ENCODE measurements at places on chromosomes 7 and 10.

DNA sequence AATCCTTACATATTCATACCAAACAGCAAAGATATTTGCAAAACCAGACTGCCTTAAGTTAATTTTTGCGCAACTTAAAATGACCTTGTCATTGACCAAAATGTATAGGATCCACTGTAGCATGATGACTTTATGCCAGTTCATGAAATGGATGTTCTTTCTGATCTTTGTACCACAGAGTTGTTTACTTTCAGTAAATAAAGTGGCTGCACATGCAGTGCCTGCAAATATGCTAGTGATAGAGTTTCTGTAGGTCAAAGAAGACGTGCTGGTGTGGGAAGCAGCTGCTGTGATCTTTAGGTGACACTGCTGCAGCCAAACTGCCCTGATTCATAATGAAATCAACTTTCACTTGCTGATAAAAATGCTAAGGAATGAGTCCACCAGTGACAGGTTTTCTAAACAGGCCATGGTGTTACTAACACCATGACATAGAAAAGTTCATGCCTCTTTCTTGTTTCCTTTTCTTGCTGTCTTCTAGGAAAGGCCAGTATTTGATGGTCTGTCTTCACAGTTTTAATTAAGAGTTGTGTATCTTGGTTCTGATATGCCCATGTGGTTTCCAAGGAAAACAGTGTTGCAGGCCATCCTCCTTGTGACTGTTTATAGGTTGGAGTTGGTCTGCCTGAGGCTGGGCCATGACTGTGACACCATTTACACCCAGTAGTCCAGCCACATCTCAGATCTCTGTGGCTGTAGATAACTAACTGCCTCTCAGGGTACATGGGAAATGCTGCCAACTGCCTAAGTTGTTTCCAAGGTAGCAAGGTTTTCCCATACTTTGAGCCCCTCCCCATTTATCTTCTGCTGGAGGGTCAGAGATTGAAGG is 62.5 kb downstream of the INSYN2A start:
- no peak for ATAC-seq

DNA sequence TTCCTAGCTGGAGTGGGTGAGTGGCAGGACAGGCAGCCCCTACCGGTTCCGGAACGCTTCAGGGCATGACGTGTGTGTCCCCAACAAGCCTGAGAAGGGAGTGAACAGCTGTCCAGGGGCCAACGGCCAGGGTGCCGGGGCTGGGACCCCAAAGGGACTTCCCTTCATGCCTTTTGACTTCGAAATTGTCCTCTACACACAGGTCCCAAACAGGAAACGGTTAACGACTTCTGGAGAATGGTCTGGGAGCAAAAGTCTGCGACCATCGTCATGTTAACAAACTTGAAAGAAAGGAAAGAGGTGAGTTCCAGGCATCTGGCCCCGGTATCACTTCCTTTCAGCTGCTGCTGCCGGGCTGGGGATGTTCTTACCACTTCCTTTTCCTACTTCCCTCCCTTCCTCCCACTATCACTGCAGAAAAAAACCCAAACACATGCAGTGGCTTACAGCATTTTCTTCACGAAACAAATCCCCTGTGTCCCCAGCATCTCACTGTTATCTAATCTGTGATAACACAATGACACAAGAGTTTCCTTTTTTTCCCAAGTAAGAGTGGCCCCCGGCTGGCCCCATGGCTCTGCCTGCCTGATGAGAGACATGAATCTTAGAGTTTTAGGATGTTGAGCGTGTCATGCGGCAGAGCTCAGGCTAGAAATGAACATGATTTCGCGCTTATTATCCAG is 63.2 kb downstream of the MKI67 start:
- ATAC-seq = peak; percentile 58

- peak; percentile 21 for ATAC-seq
These were observed 32.7 kb downstream of the CALML5 start for GRCh38 chr10:5466451-5467206.

DNA sequence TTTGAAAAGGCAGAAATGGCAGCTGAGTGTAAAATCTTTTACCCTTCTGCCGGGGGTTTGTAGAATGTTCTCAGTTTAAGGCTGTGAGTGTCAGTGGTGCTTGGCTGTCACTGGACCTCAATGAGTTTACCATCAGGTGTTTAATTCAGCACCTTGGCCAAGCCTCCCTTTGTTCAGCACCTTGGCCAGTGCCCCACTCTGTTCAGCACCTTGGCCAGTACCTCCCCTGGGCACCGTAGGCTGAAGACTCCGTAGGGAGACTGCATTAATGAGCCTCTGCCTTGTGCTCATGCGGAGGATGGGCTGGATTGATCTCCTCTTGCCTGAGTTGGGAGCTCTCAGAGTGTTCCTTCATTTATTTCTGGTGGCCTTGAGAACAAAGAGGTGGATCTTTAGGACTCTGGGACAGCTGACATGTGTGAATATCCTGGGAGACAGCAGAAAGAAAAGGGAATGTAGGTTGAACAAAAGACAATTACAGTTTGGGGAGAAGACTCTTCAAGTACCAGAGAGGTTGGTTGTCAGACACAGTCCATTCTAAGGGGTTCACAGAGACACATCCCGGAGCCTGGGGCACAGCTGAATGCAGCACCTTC is 1.6 kb downstream of the FAM24A start:
- no peak for ATAC-seq

DNA sequence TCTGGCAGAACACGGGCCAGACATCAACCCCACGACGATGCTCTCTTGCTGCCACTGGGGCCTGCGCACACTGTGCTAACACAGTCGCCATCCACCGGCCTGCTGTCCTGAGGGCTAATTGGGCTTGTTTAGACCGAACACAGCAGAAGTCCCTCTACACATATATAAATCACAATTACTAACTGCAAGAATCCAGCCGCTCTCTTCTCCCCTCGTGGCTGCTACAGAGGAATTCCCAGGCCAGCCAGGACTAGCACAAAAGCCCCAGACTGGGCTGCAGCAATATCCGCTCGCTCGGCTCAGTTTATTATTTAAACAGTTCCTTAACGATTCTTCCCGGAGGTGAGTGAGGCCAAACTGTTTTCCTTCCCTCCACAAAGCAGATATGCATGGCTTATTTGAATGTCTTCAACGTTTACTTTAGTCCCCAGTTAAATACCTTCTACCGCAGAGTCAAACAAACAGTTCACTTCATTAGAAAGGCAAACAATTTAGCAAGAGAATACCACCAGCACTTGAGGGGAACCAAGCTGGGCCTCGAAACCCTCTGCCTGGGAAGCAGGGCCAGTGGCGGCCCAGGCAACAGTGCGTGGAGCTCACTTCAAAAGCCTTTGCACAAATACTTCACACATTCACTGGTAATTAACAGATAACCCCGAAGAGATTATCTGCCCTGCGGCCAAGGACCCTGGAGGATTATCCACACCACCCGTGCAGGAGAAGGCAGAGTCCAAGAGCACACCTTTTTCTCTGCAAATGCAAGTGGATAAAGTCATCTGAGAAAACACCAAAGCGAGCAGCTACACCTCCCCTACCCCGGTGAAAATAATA is 145.3 kb downstream of the GLI3 start:
- ATAC-seq = no peak

DNA sequence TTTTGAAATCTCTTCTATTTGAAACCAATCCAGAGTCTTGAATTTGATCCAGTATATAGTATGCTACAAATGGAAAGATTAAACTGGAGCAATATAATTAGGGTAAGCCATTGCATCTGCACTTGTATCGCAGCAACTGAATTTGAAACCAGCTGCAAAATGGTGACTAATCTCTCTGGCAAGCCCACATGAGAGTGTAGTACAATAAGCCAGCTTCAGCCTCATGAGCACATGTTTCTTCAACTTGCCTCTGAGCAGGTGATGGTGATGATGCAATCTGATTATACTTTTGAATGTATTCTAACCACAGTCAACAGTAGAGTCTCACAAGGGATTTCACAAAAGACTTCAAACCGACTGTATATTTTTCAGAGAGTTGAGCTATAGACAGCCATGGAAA is 829 bp upstream of the RPA3 start:
- ATAC-seq = peak; percentile 64

- no peak for ATAC-seq
These were observed 60.2 kb downstream of the NRP1 start for GRCh38 chr10:33274096-33274785.

- no peak for ATAC-seq
These were observed 115.6 kb upstream of the RNF32 start for GRCh38 chr7:156524818-156525597.

DNA sequence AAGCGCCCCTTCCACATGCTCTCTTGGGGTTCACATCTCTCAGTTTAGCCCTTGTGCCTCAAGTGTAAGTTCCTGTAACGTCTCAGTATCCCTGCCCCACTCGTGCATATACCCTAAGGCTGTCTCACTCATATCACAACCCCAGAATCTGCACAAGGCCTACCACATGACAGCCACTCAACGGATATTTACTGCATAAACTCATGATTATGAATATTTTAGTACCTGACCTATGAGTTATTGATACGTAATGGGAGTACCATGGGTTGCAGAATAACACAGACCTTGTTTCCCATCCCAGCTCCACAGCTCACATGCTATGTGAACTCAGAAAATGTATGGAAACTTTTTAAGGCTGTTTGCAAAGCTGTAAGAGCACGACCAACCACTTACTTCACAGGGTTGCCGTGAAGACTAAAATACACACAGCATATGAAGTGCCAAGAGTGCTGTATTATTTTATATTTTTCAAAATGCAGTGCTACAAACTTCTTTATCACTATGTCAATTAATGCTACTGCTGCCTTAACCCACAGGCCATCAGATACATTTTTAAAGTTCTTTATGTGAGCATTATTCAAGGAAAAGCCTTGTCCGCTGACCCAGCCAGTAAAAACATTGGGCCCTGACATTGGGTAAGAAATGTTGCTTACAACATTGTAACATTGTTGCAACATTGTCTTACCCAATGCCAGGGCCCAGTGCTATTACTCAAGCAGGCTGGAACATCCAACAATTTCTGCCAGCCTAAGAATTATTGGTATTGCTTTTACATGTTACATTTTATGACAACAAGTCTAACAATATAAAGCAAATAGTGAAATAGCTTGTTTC is 97.2 kb downstream of the JAZF1 start:
- ATAC-seq = no peak

DNA sequence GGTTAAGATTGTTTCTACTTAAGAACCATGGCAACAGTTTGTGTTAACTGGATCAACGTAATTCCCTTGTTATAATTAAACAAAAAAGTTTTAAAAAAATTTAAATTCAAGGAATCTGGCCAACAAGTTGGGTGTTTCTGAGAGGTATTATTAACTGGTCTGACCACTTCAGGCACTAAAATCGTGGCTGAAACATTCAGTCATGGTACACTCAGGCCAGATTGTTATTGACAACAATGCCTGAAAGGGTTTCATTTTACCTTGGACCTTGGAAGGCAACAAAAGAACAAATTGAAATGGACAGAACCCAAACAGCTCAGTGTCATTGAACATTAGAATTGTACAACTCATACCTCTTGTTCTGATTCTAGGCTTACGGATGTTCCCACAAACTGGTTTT is 103.3 kb upstream of the ARMC3 start:
- no peak for ATAC-seq

DNA sequence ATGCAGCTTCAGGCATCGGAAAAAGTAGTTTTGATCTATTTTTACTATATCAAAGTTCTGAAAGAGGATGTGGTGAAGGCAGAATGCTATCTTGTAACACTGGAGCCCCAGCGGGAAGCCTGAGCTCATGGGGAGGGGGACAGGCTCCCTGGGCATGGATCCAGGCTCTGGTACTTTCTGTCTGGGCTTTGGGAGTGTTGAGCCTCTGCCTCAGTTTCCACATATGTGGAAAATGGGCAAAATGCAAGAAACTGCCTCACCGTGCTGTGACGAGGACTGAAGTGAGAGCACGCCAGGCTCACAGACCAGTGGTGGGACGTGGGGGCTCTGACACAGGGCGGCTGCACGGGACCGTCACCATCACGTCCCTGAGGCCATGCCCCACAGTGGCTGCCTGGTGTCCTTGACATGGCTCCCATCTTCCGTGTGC is 182.9 kb upstream of the SHH start:
- no peak for ATAC-seq

GRCh38 chr10:119723624-119724023 is 2.2 kb upstream of the INPP5F start:
- ATAC-seq = no peak

- no peak for ATAC-seq
These were observed 83.2 kb downstream of the ARMH3 start for GRCh38 chr10:101972761-101973160.

DNA sequence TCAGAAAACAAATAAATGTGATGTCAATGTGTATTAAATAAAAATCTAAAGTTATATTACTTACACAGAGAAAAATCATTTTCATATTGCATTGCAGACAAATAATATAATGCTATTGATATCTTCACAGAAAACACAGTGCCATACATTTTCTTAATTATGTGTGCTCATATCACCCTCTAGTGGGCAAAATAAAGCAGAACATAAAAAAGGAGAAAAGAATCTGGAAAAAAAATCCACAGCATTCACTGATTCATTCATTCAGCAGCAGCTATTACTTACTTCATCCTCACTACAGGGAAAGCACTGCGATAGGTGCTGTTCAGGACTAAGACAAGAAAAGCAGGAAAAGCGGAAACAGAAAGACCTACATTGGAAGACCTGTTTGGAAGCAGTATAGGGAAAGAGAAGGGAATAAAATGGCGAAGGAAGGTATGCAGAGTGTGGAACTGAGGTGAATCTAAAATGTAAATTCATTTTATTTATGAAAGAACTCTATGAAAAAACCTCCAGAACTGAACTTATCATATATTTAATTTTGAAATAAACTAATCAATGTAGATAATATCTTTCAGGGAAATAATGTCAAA is 73.2 kb downstream of the POT1 start:
- no peak for ATAC-seq

DNA sequence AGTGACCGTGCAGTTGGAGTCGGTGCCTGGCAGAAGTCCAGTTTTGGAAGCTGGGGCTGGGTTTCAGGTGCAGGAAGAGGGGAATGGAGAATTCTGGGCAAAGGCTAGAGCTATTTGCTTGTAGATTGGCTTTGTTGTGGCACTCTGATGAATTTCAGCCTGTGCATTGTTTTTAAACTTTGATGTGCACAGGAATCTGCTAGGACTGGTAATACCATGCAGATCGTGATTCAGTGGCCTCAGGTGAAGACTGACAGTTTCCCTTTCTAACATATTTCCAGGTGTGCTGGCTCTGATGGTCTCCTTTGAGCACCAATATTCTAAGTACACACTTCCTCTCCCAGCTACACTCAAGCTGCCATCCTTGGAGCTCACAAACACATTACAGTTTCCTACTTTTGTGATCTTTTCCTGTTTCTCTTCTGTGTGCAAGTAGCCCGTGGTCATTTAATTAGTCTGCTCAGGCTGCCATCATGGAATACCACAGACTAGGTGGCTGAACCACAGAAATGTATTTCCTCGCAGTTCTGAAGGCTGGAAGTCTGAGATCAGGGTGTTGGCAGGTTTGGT is 55.6 kb downstream of the NOC3L start:
- ATAC-seq = no peak
